Fibroblast of lung (primary cell): ENCODE measurements at places on chromosomes 16 and 17. TPM values are rescaled to one million over a fixed set of nuclear protein-coding genes. Genes with fewer than 3 reads are reported as not detected.

DNA sequence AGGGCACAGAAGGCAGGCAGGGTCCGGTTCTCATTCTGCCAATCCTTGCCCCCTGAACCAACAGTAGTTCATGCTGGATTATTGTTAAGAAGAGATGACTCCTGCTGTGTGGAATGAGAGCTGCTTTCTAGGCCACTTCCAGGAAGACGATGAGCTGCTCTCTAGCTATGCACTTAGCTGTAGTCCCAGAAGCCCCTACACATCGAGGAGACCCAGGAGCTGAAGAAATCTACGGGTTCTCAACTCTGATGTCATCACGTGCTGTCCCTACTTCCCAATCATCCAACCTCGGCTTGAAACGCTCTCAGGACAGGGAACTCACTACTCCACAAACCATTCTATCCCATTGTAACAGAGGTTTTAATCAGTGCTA, 29.0 kb upstream of the EMP2 start:
- DNase-seq, result peak; percentile 65

DNA sequence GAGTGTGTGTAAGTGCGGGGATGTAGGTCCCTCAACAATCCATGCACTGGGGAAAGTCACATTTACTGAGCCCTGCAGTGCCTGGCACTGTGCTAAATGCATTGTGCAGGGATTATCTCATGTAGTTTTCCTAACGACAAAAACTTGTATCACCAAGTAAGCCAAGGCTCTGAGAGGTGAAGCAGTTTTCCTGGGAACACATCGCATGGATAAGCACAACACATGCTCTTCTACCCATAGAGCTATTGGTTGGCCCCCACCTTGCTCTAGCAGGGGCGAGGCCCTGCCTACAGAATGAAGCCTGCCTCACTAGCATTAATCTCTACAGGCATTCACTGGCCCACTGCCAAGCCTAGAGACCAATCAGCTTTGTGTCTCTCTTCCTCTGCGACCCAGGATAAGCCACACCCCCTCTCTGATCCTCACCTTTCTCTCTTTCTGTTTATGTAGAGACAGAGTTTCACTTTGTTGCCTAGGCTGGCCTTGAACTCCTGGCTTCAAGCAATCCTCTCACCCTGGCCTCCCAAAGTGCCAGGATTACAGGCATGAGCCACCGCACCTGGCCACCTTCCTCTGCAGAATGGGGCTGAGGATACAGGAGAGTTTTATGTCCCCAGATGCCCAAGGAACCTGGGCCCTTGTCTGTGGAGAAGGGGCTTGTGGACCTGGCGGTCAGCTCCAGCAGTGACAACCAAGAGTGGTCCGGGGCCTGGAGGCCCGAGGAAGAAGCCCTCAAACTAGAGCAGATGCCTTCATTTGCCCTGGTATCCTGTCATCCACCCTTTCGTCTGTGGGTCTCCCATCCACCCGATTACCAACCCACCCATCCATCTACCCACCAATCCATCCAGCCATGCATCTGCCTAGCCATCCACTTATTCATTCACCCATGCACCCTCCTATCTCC, 12.8 kb downstream of the CDH16 start:
- no peak for DNase-seq

GRCh38 chr17:30208214-30208613, 27.3 kb downstream of the SLC6A4 start:
- DNase-seq, result no peak

GRCh38 chr17:9644910-9645751, at the start of gene USP43:
Gene USP43, plus strand, starts transcription at chr17:9645517. Its CDS starts 116 bp downstream, at chr17:9645633.
- DNase-seq, result peak; percentile 32

Gene CCL1
- polyA plus RNA-seq, result not detected in 2 replicates

DNA sequence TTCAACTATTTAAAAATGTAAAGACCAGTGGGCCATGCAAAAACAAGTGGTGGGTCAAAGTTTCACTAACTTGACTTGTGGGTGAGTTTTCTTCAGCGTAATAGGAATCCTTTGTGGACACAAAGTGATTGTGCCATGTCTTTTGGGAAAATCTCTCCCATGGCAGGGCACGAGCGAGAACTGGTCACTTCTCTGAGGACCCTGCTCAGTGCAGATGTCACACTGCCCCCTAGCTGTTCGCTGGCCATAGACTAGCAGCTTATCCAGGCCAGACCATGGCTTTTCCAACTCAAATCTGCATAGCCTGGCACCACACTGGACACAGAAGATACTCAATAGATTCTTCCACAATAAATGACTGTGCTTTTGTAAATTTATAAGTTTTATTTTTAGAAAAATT, 306.0 kb upstream of the CCL2 start:
- no peak for DNase-seq

- no peak for DNase-seq
Observed at GRCh38 chr16:15552507-15552906, 90.4 kb downstream of the MARF1 start.

Gene PRSS8
- polyA plus RNA-seq, result not detected in 2 replicates

DNA sequence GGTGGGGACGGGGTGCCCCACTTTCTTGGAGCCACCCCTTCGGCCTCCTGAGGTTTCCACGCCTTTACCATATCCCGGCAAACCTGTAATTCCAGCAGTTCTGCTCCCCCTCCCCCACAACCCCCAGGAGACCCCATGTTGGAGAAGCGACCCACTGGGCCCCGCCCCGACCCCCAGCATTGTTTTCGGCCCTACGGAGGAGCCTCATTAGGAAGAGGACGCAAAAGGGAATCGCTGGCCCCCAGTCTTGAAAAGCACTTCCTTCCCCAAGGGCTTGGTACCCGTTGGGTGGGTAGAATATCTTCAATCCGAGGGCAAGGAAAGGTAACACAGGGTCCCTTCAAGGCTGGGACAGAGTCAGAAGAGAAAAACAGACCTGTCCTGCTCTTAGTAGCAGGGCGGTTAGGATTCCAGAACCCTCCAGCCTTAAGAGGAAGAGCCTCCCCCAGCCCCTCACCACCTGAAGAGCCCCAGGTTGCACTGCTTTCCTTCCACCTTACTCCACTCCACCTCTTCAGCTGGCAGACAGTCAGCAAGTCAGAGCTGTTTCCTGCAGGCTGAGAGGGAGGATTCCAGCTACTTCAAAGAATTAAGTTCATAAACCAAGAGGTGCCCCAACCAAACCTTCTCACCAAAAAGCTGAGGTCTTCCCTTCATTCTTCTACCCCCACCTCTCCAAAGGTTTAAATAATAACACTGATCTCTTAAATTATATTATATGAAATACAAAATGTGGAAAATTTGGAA, 803 bp upstream of the TLCD2 start:
- peak; percentile 20 for DNase-seq

Gene WNT3
- polyA plus RNA-seq, result 0.94 and 1.5 TPM in 2 replicates

DNA sequence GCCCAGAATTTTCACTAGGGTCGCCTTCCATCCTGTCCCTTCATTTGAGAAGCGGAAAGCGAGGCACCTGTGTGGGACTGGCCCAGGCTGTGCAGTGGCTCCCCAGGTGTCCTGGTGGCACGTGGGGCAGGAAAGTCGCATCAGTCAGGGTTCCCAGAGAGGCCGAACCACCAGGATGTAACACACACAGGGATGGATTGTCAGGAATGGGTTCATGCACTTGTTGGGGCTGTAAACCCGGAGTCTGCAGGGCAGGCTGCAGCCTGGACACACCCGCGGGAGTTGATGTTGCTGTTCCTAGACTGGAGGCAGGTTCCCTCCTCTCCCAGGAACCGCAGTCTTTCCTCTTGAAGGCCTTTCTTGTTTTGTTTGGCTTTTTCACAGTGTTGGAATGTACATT, 30.7 kb upstream of the RPTOR start:
- peak; percentile 91 for DNase-seq

GRCh38 chr17:22704674-22705073, 1012.4 kb downstream of the KCNJ18 start:
- no peak for DNase-seq

DNA sequence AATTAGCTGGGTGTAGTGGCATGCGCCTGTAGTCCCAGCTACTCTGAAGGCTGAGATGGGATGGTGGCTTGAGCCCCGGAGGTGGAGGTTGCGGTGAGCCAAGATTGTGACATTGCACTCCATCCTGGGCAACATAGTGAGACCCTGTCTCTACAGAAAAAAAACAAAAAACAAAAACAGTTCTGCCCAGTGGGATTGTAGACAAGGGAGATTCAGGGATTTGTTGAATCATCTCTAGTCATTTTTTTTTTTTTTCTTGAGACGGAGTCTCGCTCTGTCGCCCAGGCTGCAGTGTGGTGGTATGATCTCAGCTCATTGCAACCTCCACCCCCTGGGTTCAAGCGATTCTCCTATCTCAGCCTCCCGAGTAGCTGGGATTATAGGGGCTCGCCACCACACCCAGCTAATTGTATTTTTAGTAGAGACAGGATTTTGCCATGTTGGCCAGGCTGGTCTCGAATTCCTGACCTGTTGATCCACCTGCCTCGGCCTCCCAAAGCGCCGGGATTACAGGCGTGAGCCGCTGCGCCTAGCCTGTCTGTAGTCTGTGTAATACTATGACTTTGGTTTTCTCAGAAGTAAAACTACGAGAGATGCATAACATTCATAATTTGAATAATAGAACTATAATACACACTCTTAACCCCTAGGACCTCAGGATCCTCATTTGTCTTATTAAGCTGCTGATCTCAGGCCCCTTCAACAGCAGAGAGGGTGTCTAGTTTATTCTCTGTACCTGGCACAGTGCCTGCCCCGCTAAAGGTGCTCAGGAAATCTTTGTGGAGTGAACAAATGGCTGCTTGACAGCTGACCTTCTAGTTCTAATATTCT, 1.4 kb downstream of the TEN1 start:
- DNase-seq, result no peak

GRCh38 chr16:87854053-87854906, 15.0 kb downstream of the SLC7A5 start:
- DNase-seq, result no peak

DNA sequence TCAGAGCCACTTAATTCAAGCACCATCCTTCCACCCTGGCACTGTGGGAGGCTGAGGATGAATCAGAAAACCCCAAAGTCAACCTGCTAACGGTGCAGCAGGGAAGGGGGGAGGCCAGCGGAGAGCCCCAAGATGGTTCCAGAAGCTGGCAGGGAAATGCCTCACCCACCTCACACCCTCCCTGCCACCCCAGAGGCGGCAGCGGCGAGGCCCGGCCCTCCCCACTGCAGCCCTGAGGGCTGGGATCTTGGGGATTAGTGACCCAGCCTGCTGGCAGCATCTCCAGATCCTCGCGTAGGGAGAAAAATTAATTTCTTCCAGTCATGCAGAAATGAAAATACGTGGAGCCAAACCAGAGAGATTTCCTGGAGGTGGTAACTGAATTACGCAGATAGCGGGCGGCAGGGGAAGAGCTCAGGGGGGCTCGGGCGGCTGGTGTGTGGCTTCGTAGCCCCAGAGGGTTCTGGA, 38.2 kb downstream of the CBFA2T3 start:
- DNase-seq, result no peak

Gene MPV17L
- 0.02 and 0.35 TPM in 2 replicates for polyA plus RNA-seq

DNA sequence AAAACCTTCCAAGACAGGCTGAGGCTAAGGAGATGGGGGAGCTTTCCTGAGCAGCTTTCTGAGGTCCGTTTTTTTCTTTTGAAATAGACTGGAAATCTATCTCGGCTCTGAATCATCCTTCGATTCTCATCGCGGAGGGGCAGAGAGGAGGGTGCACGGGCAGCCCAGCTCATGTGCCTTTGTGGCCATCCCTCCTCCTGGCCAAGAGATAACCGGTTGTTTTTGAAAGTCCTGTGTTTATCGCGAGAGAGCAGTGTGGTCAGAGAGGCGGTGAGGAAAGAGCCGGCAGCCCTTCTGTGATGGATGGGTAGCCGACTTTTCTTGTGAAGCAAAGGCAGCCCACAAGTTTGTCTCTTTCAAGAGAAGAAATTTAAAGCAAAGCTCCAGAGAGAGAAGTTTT, 191.6 kb downstream of the CCDC182 start:
- DNase-seq, result peak; percentile 87

GRCh38 chr16:80024443-80024842, 423.9 kb upstream of the MAF start:
- DNase-seq, result no peak

DNA sequence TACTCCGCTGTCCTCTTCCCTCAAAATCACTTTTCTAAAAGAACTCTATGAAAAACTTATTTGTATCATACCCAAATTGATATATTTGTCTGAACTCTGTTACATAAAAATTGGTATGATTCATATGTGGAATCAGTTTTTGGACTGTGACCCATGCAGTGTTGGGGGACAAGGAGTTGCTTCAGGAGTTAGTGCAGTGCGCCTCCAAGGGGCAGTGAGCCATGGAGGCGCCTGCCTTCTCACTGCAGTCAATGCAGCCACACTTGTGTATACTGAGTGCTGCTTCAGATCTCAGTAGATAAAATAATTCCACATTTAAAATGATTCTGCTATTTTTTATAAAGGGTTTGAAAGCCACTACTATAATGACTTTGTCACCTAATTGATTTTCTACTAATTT, 32.5 kb downstream of the DGKE start:
- no peak for DNase-seq

DNA sequence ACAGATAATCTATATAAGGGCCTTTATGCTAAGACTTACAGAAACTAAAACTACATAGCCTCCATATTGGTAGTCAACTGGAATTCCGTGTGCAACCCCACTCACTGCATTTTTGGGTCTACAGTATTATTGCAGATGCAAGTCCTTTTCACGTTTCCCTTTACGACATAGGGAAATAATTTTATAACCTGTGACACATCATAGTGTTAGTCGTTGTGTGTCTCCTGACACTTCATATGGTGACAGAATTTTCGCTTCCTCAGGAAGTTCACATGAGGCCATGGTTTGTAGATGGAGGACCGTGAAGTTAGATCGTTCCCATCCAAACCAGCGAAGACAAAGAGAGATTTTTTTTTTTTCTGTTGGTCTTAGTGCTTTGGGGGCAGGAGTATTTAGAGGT, 15.7 kb upstream of the MRC2 start:
- no peak for DNase-seq

Gene NPIPB5
- 14.3 and 21.5 TPM in 2 replicates for polyA plus RNA-seq

Gene NAGS
- 0.58 and 0.95 TPM in 2 replicates for polyA plus RNA-seq

DNA sequence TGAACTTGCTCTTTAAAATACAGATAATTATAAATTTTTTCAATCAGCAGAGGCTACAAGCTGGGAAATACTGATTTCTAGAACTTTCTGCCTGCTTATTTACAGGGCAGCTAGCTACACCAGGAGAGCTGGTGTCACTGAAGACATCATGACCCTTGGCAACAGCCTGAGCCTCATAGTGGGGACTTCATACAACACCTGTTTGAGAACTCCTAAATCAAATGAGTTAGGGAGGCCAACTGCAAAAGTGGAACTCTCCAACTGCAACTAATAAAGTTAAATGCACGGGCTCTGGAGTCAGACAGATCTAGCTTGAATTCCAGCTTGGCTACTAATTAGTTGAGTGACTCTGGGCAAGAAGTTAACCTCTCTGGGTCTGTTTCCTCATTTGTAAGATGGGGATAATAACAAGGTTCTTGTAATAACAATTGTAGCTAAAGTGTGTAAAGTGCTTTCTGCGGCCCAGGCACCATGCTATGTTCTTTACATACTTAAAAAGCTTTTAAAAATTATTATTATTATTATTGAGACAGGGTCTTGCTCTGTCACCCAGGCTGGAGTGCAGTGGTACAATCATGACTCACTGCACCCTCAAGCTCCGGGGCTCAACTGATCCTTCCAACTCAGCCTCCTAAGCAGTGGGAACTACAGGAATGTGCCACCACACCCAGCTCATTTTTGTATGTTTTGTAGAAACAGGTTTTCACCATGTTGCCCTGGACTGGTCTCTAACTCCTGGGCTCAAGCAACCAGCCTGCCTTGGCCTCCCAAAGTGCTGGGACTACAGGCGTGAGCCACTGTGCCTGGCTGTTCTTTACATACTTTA, 33.4 kb downstream of the VAC14 start:
- no peak for DNase-seq

GRCh38 chr16:27689711-27690110, 139.8 kb downstream of the KATNIP start:
- peak; percentile 62 for DNase-seq
